CD4-positive, CD25-positive, alpha-beta regulatory T cell (primary cell): ENCODE measurements at places on chromosomes 3 and 15.
A peak's percentile ranks its signal among the peaks of the same experiment; 100 is the strongest.

- DNase-seq = no peak
Observed at GRCh38 chr15:89332446-89332845, 2.2 kb downstream of the POLG start.

DNA sequence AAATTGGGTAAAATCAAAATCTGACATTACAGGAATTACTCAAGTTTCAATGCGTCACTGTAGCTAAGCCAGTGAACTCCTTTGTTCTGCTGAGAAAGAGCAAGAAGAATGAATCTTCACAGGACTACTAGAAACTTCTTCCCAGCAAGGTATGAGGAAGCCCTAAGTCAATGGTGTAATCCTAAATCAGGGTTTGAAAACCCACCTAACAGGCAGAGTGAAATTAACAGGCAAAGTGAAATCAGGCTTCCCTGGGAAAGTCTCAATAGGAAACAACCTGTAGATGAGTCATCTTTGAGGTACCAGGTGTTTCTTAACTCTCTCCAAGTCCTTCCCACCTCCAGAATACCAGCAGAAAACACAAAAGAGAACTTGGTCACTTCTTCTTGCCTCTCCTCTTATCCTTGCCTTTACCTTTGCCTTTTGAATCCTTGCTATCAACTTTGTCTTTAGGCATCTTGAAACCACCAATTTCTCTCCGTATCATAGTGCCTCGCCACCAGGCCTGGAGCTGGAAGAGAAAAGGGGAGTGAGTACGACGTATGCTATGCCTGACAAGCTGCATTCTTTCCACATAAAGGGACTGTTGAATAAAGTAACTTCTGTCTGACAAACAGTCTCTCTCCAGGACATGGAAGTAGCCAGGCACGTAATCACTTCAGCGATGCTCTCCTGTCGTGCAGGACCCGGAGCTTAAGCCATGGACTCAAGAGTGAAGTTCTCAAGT lies 60.6 kb upstream of the RPL35A start:
- no peak for DNase-seq

DNA sequence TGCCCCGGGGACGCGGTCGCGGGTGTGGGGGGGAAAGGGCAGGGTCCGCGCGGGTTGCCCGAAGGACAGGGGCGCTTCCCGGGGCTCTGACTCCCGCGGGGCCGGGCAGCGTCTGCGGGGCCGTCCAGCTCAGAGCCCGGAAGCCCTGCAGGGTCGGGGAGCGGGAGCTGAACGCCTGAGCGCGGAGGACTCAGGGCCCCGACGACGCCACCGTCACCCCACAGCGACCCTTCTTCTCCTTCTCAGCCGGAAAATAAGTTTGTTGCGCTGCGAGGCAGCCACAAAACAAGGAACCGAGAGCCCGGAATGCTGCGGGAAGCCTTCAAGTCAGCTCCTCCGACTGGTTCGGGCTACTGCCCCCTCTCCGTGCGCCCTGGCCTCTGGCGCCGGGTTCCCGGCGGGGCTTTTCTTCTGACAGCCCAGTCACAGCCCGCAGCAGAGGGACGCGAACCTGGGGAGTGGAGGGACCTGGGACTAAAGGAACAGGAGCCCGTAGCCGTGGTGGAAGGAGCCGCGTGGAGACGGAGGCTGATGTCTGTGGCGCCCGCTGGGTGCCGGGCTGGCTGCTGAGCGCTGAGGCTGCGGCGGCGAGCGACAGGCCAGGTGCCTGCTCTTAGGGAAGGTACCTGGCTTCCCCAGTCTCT lies 484 bp downstream of the CNTN4 start:
- DNase-seq = no peak

DNA sequence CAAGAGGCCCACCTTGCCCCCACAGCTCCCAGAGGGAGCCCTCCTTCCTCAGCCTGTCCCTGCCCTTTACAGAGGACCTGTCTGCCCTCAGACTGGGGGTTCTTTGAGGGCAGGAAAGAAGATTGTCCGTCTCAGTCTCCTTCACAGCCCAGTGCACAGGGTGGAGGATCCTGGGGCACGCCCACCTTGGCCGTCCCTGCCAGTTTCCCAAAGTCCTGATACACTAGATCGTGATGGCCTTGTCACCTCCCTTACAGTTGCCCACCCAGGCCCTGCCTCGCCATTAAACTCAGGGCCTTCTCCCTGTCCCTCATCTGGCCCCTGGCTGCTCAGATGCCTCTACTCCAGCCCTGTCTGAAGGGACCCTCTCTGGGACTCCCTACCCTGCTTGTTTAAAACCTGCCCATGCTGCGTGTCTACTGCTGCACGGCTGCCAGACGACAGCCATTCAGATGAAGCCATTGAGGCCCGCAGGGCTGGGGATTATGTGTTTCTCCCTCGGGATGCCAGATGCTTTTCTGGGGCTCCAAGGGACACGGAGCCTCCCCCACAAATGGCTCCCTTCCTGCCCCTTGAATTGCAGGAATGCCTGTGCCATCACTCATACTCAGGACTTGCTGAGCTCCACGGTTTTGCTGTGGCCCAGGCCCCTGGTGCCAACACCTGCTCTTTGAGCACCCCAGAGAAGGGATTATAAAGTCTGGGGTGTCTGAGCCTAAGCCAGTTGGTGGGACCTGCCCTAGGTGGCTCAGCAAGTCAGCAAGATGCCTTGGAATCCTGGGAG lies 27.8 kb downstream of the ACSBG1 start:
- no peak for DNase-seq

- no peak for DNase-seq
Observed at GRCh38 chr3:36379872-36380220, 458 bp upstream of the STAC start.

GRCh38 chr15:88658972-88659931 lies 20.4 kb downstream of the ISG20 start:
- DNase-seq = no peak

DNA sequence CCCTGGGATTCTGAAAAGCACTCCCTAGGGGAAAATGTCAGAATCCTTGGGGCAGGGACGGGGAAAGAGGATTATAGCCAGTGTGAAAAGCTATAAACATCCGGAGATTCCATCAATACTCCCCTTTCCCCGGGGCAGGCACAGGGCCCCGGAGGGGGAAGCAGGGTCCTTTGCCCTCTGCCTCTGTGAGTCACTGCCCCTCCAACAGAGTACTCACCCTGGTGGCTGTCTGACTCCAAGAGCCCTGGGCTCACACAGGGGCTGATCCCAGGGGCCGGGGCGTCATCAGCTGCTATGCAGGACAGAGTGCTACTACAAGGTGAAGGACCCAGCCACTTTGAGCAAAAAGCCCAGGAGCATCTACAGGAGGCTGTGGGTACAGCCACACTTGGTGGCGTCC lies 133.0 kb upstream of the PRR20G start:
- DNase-seq = no peak

DNA sequence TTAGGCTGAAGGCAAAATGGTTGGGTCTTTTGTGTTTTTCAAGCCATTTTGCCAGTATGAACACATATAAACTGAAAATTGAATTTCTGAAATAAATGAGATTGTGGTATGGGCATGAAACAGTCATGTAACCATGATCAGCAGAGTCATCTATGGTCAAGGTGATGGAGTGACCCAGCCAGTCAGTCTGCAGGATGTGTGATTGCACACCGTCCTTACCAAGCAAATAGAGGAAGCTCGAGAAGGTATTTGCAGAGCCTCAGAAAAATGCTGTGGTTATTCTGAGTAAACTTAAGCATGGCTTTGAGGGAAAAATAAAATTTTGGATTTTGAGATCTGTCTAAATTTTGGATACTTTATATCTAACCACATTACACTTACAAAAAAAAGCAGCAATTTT lies 95.9 kb upstream of the RNF7 start:
- DNase-seq = no peak

DNA sequence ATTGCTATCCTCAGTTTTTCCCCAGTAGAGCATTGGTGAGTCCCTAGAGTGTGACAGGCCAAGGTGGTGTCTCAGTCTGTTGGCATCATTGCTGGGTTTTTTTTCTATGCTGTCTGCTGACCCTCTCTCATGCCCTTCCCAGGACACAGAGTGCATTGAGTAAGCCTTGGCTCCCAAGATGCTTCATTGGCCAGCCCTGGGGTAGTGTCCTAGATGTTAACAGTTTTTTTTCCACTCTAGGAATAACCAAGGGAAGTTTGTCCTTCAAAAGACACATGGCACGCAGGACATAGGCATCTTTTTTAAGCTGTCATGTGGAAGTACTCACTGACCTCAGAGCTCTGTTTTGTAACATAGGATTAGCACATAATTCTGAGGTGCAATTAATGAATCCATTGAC lies 19.5 kb downstream of the ADAMTSL3 start:
- no peak for DNase-seq

GRCh38 chr3:118813472-118813871 lies 221.2 kb downstream of the IGSF11 start:
- no peak for DNase-seq

DNA sequence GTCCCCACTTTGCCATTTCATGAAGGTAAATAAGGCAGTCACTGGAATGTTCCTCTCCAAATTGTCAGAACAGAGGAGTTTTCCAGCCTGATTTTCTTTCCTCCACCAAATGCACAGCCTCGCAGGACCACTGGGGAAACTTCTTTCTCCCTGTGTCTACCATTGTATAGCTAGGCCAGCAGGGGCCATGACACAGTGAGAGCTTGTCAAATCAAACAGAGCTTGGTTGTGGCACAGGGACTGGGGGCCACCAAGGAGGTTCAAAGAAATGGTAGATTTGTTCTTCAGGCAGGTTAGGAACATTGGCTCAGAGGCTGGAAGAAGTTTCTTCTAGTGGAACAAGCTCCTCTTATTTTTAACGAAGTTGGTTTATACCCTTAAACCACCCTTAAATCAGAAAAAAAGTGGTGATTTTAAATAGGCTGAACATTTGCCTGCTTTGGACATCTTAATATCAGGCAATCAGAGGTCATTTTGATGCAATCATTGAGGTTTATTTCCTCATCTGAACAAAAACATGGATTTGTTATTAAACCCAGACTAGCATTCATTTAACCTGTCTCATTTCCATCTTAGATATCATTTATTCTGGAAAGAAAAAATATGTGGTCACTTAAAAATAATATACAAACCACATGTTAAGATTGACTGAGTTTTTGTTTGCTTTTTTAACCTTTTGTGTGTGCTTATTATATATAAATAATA lies 105.6 kb downstream of the GTPBP8 start:
- no peak for DNase-seq

DNA sequence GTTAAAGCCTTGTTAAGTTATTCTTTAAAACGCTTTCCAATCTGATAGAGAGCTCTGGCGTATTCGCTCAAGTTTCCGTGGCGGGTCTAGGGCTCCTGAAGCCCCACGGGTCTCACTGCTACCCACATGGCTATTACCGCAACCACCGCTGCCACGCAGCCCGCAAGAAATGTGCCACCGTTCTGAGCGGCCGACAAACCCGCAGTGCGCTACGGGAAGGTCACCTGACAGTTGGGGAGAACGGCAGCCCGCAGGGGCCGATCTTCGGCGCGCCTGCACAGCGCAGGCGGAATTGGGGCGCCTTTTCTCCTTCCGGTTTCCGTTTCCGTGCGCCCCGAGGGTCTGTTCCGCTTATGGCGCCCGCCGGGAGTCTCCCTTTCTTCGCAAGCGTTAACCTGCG lies 76.6 kb upstream of the SNRPN start:
- no peak for DNase-seq

GRCh38 chr3:37308247-37308646 lies 133.9 kb upstream of the LRRFIP2 start:
- peak; percentile 49 for DNase-seq
